ENCODE measurements at places on chromosomes 4 and X.

GRCh38 chr4:2805712-2806389 lies 13.0 kb downstream of the SH3BP2 start:
- no peak for DNase-seq

DNA sequence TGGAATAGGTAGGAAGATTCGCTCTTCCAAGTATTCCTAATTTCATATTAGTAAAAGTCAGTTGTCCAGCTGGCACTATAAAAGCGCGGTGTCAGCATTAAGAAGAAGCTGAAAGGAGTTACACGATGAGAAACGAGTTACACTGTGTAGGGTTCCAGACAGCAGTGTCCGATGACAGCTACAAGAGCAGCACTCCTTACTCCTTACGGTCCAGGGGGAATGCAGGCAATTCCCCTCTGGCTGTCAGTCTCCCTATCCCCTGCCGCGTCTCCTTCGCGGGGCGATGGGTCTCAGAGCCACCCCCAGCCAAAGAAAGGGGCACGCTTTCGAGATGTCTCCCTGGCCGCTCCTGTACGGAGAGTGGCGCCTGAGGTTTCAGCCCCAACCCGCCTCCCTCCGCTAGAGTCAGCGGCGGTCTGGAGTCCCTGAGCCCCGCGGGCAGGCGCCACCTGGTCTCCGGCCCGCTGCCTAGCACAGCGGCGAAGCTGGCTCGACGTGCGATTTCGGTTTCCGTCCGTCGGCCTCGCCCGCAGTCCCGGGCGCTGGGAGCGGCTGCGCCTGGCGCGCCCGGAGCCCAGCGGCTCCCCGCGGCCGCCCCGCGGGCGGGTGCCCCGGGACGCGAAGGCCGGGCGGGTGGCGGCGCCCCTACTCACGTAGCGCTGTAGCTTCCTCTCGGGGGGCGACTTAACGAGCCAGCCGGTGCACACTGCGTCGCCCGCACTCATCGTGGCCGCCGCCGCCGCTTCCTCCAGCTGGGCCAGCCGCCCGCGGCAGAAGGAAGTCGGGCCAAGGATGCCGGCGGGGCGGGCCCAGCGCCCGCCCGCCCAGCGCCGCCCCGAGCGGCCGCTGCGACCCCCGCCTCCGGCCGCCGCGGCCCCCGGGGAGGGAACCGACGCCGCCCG lies at the start of gene GAB3:
Gene GAB3 (minus strand): TSS at position 777 of the 902 bp plus-strand sequence. CDS start 52 bp downstream, at position 725.
- peak; percentile 34 for DNase-seq

GRCh38 chr4:12409507-12410190 lies 981.0 kb upstream of the HS3ST1 start:
- no peak for DNase-seq

- DNase-seq, result no peak
These were observed 14.4 kb upstream of the CXCL8 start for GRCh38 chr4:73725985-73726384.

GRCh38 chr4:2810388-2810787 lies 17.5 kb downstream of the SH3BP2 start:
- DNase-seq, result no peak

DNA sequence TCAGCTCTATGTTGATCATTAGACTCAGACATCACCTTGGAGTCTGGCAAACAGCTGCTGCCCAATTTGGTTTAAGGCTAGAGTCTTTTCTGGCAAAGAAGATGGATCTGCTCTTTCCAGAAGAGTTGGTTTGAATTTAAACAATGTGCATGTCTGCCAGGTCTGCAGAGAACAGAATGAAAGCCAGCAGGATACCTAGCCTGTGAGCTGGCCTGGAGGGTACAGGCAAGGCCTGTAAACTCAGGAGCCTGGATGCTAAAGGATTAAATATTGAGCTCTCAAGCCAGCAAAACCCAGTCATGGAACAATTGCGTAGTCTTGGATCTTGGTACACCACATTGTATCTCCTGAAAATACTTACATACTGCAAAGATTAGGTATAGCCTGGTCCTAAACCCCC lies 15.6 kb upstream of the PDLIM3 start:
- no peak for DNase-seq

DNA sequence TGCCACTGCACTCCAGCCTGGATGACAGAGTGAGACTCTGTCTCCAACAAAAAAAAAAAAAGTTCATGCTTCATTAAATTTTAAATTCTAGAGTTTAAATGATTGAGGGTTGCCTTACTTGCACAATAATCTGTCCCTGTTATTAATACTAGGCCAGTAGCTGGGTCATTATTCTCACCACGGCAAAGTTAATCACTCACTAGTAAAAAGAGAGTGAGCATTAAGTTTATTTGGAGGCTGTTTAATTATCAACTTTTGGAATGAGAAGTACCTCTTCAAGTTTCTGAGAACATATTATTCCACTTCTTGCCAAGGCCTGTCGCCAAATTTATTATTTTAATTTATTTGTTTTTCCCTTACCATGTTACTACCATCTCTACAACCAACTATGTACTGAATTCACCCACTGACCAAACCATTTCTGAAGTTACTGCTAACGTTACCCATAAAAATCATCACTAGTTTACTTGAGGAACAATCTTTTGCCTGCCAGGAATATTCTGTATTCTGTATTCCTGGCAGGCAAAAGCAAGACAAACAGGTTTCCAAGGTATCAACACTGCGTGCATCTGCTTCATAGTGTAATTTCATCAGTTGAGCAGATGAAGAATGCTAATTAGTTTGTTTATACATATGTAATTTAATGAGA lies 26.5 kb downstream of the GUCY1A1 start:
- no peak for DNase-seq

DNA sequence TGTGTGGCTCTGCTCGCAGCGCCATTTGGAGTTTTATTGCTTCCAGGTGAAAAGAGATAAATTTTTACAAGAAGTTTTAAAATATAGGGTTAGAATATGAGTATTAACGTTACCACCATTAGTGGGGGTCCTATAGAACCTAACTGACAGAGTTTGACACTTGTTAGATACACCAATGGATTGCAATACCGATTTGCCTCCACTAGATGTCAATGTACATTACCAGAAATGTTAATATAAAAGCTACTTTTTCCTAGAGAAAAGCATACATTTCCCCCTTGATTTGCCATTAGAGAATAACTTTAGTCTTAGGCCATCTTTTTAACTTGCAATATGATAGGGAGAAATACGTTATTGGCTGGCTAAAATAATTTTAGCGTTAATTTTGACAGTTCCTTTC lies 108.4 kb downstream of the LINC00632 start:
- DNase-seq, result peak; percentile 1

DNA sequence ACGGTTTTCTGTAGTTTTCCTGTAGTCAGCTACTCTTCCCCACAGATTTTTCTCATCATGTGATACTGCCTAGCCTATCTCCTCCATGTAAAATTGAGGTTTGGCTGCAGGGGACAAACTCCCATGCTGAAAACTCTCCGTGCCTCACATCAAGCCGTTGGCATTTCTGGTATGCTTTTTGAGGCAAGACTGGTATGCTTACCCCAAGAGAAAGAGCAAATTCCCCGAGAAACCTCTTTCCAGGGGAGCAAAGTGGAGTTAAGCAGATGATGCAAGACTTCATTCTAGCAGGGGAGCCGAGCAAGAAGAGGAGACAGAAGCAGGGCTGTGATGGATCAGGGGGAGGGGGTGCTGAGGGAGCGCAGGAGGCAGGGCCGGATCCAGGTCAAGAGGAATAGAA lies 4.8 kb downstream of the SOWAHD start:
- no peak for DNase-seq

DNA sequence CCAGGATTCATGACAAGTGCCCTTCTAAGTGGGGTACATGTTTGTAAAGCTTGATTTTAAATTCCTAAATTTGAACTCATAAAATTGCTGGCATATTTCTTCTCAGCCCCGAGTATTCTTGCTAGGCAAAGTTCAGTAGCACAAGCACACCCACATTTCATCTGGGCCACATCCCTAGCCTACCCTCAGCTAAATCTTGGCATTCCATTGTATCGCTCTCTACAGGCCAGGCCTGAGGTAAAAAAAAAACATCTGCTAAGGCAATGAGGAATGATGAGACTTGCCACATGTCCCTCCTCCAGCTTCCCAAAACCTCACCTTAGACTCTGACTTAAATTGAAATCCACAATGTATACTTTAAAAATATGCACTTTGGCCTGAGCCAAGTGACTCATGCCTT lies 51.4 kb upstream of the VCX3B start:
- DNase-seq, result no peak

GRCh38 chrX:103431316-103431715 lies 55.0 kb downstream of the BEX3 start:
- DNase-seq, result no peak

GRCh38 chrX:107748506-107748905 lies 27.1 kb downstream of the TSC22D3 start:
- DNase-seq, result no peak

DNA sequence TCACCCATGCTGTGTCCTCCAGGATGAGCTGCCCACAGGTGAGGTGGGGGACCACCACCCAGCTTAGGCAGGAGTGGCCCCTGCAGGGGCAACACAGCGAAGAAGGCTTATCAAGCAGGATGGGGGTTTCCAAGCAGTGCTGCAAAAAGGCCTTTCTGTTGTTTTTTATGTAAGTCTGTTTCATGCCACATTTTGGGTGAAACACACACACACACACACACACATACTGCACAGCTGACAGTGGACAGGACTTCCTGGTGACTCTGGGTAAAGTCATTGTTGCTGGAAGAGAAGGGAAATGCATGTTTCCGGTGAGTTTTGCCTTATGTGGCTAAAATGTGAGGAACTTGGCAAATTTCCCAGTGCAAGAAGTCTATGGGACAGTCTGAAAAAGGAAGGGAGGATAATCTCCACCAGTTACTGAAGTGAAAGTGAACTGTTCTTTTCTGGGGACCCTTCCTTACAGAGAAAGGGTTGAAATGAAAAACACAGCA lies 119.2 kb downstream of the IRF2 start:
- DNase-seq, result no peak

- no peak for DNase-seq
These were observed 31.3 kb downstream of the CD38 start for GRCh38 chr4:15809466-15809865.

GRCh38 chr4:21900211-21900610 lies 48.4 kb downstream of the KCNIP4 start:
- DNase-seq, result no peak

GRCh38 chr4:10656988-10657387 lies 27.6 kb downstream of the CLNK start:
- no peak for DNase-seq

DNA sequence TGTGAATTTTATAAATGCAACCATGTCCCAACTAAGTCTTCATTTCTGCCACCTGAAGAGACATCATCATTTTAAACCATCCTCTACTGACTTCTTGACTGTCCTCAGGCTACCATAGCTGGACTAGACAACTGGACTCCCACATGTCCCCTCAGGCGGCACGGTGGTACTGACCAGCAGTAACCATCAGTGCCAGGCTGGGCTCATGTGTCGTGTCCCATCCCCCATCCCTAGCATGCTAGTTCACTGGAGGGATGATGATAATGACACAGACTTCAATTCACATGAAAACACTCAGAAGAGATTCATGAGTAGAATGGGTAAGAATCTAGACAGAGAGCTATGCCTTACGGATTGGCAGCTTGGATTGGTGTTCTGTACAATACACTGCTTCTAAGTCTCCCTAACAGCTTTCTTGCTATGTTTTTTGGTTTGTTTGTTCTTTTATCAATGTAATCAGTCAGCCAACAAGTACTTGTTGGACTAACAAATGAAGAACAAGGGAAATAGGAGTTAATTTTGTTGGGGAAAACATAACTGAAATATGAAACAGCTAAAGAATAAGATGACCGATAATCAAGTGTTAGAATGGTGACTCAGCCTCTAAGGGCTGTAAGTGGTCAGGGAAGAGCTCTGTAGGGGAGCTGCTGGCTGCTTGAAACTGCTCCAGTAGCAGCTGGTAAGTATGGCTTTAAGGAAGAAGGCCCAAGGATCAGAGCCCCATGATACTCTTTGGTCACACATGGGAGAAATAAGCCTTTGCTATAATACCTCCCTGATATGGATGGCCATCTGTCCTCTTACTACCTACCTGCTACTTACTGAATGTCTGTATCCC lies 10.3 kb downstream of the ZDHHC9 start:
- DNase-seq, result no peak

DNA sequence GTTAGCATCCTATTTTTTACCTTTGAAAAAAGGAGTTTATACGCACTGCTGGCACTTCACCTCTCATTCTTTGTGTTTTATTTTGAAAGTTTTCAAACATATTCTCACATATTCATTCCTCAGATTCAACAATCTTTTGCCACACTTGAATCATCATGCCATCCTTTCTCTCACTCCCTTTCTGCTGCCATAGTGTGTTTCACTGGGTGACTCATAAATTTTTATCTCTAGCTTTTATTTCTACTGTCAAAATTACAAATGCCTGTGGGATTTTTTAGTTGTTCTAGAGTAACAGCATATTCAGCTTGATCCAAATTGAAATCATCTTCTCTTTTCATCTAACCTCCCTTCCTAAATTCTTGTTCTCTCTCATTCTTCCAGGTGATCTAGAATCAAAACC lies 28.0 kb downstream of the MFSD8 start:
- DNase-seq, result no peak

DNA sequence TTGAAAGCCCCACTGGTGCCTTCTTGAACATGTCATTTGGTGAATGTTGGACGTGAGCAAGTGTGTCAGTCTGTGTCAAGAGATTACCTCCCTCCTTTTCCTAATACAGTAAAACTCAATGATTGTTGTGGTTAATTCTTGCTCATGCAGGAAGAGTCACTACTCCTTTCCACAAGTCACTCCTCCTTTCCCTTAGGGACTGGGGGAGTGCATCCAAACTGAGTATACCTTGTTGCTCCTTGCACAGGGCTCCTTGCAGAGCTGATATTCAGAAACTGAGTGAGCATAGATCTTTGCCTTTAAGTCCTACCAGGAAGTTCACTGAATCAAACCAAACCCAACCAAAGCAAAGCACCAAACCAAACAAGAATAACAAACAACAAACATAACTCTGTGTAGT lies 63.9 kb downstream of the GPR50 start:
- DNase-seq, result no peak

- DNase-seq, result no peak
These were observed 22.0 kb downstream of the SMIM14 start for GRCh38 chr4:39616651-39617050.

DNA sequence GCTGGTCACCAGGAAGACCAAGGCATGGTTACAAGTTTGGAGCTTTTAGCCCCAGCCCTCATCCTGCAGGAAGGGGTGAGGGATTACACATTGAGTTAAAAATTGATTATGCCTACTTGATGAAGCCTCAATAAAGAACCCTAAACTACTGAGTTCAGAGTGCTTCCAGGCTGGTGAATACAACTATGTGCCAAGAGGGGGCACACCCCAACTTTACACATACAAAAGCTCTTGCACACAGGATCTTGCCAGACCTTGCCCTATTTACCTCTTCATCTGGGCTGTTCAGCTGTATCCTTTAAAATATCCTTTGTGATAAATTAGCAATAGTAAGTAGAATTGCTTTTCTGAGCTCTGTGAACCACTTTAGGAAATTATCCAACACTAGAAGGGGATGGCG lies 489.3 kb downstream of the INPP4B start:
- DNase-seq, result no peak

DNA sequence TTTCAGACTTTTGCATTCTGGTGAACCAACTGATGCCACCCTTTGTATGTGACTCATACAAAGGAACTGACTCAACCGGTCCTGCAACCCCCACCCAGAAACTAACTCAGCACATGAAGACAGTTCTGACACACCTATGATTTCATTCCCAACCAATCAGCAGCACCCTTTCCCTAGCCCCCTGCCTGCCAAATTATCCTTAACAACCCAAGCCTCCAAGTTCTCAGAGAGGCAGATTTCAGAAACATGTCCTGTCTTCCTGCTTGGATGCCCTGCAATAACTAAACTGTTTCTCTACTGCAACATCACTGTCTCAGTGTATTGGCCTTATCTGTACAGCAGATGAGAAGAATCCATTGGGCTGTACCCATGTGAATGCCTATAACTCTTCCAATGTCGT lies 284.7 kb downstream of the CAMK2D start:
- DNase-seq, result no peak

- no peak for DNase-seq
These were observed 71.1 kb downstream of the CCSER1 start for GRCh38 chr4:90198086-90198847.
